ENCODE measurements at places on chromosomes 4 and X.

DNA sequence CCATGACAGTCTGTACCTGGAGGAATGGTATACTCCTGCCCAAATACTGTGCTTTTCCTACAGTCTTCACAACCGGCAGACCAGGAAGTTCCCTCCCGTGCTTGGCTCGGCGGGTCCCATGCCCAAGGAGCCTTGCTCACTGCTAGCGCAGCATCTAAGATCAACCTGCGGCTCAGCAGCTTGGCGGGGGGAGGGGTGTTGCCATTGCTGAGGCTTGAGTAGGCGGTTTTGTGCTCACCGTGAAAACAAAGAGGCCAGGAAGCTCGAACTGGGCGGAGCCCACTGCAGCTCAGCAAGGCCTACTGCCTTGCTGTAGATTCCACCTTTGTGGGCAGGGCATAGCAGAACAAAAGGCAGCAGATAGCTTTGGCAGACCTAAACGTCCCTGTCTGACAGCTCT lies 152.7 kb downstream of the TEX11 start:
- no peak for DNase-seq

DNA sequence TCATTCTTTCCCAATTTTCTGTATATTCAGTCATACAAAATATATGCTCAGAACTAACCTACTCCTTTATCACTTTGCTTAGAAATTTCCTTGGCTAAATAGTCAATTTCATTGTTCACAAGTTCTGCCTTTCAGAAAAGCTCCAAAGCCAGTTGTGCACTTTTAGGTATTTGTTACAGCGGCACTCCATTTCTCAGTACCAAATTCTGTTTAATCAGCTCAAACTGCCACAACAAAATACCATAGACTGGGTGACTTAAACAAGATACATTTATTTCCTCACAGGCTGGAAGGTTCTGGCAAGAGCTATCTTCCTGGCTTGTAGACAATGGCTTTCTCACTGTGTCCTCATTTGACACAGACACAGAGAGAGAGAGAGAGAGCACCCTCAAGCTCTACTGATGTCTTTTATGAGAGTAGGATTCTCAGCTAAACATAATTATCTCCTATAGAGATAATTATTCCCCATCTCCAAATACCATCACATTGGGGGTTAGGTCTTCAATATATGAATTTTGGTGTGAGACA lies 188.8 kb upstream of the FSTL5 start:
- no peak for DNase-seq

DNA sequence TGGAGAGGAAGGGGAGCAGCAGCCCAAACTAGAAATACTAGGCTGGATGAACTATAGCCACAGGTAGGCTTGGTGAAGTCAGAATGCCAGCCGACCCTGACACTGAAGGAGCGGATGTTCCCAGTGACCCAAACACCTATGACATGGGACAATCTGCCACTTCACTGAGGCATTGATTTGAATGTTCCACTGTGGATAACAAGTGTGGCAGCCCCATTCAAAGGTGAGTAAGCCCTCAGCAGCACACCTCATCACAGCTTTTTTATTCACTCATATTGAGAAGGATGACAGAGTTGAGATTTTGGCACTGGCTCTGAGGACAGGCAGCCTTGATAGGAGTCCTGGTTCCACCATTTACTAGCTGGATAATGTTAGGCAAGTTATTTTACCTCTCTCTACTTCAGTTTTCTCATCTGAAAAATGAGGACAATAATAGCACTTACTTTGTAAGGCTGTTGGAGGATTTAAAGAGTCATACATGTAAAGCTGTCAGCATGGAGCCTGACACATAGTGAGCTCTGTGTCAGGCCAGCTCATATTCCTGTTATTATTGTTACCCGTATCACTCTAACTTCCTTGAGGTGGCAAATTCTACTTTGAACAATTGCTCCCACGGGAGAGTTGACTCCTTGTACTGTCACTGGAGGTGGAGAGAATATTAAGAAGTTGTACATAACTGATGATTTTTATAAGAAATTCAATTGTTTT lies 114.6 kb downstream of the RASL11B start:
- DNase-seq = no peak

- no peak for DNase-seq
Measured at GRCh38 chr4:182126603-182127002, 116.6 kb upstream of the TENM3 start.

DNA sequence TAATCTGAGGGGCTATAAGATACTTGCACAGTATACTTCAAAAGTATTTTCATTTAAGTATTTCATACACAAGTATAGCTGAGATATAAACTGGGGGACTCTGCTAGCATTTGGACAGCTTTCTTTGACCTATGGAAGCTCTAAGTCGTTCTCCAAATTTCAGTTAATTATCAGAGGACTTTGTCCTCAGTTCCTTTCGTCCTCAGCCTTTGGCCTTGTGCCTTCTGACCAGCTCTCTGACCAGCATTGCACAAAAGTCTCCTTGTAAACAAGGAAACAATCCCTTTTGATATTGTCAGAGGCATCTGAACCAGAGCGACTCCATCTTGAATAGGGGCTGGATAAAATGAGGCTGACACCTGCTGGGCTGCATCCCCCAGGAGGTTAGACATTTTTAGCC lies 464.0 kb upstream of the FAM241A start:
- no peak for DNase-seq

DNA sequence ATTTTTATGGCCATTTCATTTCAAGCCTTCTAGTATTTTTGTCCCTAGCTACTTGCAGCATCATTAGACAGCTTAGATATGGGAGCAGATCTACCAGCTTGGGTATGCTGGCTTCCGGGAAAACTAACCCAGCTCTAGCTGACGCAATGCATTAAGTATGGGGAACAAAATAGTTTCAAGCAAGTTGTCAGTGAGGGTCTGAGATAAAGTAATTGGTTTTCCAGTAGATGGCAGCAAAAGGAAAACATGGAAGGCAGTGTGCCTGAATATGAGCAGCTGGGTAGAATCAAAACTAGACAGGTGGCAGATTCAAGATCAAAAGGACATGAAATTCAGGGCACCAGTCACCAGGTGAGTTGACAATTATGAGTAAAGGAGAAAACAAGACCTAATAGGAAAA lies 340.9 kb upstream of the CTSO start:
- peak; percentile 8 for DNase-seq

DNA sequence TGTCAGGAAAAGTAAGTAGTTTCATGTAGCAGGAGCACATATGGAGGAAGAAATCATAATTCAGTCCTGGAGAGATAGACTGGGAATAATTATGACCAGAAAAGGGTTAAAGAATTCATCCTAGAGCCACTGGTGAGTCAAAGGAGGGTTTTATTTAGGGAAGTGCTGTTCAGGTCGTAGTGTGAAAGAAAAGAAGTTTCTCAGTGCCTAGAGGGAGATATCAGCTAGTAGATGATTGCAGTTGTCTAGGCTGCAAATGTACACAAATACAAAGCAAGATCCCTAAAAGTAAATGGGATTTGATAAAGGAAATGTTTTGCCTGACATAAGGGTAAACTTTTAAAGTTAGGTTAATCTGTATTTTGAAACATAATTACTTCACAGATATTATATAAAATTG lies 403.2 kb downstream of the ACTRT1 start:
- DNase-seq = no peak

DNA sequence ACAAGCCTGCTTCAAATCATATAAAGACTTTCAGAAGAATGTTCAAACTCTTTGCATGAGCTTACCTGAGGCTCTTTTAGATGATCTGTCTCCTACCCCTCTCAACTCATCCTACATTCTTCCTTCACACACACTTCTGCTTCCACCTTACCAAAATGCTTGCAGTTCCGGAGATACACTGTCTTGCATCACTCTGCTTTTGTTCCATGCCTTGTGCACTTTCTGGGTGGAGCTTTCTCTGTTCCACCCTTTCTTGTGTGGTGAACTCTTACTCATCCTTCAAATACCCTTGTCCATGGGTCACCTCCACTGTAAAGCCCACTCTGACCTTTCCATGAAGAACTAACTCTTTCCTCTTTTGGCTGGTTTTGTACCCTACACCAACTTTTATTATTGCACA lies 18.4 kb upstream of the MGST2 start:
- DNase-seq = no peak

DNA sequence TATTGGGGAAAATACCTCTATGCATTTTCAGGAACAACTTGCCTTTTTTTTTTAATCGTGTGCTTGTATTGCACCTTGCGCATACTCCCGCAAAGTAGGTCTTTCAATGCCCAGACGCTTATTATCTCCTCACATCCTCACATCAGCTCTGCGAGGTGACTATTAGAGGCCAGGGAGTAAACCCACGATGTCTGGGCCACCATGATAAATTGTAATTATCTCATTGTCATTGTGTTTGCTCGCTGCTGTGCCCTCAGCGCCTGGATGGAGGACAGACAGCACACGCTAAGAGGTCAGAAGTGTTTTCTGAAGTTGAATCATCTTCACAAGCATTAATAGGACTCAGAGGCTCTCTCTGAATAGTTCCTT lies 1.0 kb upstream of the RELL1 start:
- no peak for DNase-seq

DNA sequence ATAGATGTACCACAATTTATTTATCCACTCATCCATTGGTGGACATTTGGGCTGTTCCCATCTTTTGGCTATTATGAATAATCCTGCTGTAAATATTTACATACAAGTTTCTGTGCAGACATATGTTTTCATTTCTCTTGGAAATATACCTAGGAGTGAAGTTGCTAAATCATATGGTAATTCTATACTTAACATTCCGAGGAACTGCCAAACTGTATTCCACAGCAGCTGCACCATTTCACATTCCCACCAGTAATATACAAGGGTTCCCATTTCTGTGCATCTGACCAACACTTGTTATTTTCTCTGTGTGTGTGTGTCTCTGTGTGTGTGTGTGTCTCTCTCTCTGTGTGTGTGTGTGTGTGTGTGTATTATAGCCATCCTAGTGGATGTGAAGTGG lies 15.4 kb upstream of the DOCK11 start:
- no peak for DNase-seq

DNA sequence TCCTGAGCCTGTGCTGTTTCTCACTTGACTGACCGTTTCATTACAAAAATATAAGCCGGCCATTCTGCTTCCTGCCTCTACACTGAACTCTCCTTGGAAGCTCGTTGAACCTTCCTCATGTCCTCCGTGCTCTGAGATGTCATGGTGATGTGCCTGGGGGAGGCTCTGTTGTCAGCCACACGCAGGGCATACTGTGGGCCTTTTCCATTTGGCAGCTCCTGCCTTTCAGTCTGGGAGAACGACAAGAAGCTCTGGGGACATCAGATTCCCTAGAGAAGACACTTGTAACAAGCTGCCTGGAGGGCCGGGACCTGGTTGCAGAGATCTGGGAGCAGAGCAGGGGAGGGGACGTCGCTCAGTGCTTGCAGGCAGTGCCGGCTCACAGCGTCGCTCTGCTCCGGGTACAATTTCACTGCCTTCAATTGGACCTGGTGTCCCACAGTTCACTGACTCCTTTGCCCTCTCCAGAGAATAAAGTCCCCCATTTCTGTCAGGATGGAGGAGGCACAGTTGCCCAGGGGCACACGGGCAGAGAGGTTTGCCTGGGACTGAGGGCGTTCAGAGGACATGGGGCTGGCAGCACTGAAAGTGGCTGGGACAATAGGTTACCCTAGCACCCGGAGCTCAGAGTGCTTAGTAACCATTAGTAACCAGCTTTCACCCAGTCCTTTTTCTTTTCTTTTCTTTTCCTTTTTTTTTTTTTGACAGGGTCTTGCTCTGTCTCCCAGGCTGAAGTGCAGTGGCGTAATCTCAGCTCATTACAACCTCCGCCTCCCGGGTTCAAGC lies 19.1 kb upstream of the MECP2 start:
- no peak for DNase-seq

DNA sequence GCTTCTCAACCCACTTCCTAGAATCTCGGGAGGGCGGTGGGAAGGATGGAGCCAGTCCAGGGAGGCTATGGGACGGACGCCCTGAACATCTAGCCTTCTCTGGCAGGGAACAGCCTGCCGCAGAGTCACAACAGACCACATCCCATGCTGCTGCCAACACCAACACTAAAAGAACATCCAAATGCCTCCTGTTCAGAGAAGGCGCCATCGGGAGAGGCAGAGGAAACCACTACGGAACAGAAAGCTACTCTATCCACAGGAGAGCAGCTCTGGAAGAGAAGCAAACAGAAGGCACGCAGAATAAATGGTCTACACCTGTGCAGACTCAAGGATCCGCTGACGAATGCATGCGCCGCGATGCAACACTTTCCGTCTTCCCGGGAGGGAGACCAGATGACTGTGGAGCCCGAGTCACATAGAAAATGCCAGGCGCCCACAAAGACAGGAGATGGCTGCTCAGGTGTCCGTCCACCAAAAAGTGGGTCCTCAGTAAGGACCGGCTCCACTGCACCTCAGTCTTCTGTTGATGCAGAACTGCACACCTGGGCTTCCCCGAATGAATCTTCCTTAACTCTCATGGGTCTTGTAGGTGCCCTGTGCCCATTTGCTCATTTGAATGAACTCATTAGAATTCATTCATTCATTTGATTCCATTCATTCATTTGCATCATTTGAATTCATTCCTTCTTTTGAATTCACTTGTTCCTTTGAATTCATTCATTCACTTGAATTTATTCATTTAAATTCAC lies 217.5 kb downstream of the DHRSX start:
- no peak for DNase-seq

- no peak for DNase-seq
Measured at GRCh38 chr4:48974979-48975640, 11.0 kb upstream of the CWH43 start.

GRCh38 chr4:106370214-106370613 lies 1.6 kb upstream of the GIMD1 start:
- no peak for DNase-seq

DNA sequence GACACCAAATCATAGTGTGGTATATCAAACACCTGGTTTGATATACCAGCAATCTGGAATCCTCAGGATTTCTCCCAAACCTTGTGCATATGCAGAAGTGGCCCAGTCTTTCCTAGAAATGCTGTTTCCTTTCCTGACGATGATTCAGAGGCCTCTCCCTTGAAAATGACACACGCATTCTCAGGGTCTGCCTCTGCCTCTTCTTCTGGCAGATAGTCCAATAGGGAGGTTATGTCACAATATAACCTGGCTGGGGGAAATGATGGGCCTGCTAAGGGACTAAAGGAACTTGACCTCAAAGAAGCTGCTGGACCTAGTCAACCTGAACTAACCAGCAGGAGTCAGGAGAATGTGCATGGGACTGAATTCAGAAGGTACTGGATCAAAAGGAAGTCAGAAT lies 435.2 kb downstream of the IDS start:
- no peak for DNase-seq

GRCh38 chr4:7089213-7089986 lies 21.5 kb upstream of the GRPEL1 start:
- no peak for DNase-seq

GRCh38 chrX:11533199-11533651 lies 132.5 kb downstream of the ARHGAP6 start:
- DNase-seq = peak; percentile 2

GRCh38 chr4:3401436-3402171 lies 40.2 kb upstream of the HGFAC start:
- no peak for DNase-seq

GRCh38 chr4:2932951-2933565 lies 30.1 kb downstream of the NOP14 start:
- no peak for DNase-seq

- DNase-seq = peak; percentile 14
Measured at GRCh38 chr4:127783026-127783769, 1.1 kb downstream of the HSPA4L start.

- DNase-seq = no peak
Measured at GRCh38 chr4:14620567-14621141, 381.6 kb upstream of the CPEB2 start.
